ENCODE measurements at places on chromosomes 2 and 18.

DNA sequence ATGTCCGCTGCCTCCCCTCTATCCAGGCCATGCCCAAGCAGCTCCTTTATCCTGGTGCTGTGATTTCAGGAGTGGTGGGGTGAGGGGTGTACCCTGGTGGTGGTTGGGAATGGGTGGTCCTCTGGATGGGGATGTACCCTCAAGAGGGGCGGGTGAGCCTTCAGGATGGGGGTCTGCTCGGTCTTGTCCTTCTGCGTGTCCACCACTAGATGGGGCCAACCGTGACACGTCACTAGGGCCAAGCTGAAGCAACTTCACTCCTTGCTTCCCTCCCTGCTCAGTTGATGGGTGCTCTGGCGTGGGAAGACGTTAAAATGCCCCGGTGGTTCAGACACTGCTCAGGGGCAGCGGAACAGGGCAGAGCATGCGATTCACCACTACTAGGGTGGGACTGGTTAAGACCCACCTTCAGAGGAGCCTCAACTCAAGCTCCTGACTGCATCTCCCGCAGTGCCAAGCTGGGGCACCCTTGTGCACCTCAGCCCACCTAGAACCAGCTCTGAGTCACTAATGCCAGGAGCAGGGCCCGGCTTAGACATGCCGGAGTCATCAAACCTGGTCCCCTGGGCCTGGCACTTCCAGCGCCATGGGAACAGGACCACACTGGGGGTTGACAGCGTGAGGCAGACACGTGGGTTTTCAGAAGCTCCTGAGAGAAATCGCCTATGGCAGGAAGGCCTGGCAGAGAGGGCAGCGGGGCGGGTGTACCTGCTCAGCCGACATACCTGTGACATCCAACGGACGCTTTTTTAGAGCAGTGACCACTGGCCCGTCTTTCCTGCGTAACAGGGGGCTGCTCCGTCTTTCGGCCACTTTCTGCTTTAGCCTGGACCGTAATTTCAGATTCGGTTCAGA, 256.7 kb downstream of the HDAC4 start:
- no peak for DNase-seq

GRCh38 chr2:113148606-113149552, 21.5 kb downstream of the IL1RN start:
- DNase-seq, result no peak

DNA sequence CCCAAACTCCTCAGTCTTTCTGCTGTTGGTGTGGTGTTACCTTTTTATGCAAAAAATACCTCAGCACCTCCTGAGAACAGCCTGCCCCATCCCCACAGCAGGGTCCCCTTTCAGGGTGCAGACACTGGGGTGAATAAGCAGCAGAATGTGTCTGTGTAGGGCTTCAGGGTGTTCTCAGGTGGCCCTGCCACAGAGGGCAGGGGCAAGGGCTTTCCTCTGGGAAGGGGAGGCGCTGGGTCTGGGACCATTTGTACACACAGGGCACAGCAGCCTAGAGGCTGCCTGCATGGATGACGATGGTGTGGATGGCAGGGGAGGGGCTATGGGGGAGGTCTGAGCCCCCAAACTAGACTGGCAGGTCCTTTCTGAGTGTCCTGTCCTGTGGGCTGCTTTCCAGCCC, 2.6 kb downstream of the HAAO start:
- no peak for DNase-seq

- DNase-seq, result no peak
Observed at GRCh38 chr2:215654148-215654819, 218.4 kb upstream of the FN1 start.

DNA sequence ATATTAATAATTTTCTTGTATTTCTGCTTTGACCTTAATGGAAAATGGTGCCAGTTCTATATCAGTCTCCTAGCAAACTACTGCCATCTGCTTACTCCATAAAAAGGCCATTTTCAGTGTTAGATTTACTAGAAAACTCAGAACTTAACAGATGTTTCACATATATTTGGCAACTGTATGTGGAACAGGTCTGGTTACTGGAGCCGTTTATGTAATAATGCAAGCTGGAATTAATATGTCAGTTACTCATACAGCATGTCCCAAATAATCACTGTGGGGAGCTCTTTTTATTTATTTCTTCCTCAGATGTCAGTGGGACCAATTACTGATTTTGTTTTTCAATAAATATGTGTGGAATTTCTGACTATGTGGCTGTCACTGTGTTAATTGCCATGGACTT, 1247.6 kb downstream of the CNTNAP5 start:
- DNase-seq, result no peak

DNA sequence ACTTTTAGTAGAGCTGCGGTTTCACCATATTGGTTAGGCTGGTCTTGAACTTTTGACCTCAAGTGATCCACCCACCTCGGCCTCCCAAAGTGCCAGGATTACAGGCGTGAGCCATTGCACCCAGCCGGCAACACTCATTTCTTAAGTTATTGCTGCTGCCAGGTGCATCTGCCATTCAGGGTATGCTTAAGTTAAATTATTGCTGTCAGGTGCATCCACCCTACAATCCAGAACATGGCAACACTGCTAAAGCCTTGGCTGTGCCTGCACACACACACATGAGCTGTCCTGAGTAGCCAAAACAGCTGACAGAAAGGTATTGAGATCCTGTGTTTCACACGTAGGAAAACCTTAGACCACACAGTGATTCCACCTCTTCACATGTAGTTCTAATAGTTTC, 148.2 kb downstream of the FAM161A start:
- DNase-seq, result no peak

DNA sequence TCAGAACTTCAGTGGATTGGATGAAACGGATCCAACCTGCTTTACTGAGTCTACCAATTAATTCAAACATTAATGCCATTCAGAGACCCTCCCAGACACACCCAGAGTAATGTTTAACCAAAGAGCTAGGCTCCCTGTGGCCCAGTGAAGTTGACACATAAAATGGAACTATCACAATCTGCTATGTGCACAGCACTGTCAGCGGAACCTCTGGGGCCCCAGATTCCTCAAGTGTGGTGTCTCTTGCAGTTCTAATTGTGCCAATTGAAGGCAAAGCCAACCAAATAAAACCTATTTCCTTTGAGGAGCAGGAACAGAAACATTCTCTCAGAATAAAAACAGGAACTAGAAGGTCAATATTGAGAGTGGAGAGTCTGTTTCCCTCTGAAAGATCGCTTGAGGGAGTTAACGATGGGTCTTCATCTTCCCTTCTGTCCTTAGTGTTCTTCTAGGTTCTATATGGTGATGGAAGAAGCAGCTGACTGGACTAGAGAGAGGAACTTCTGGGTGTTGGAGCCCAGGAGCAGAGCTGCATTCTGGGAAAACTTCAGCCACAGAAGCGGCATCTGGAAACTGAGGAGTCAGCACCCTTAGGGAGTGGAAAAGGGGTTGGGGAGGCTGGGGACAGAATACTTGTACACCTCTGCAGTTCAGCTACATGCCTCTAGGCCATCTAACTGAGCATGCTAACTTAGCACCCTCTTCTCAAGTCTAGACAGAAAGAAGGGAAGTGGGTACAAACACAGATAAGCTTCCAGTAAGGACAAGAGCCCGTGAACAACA, 174.4 kb upstream of the FBXO11 start:
- DNase-seq, result no peak

GRCh38 chr2:203238292-203238703, 520 bp upstream of the CYP20A1 start:
- DNase-seq, result no peak

GRCh38 chr2:151611351-151611750, 122.9 kb downstream of the NEB start:
- no peak for DNase-seq

GRCh38 chr2:98170076-98170475, 83.1 kb downstream of the VWA3B start:
- no peak for DNase-seq

DNA sequence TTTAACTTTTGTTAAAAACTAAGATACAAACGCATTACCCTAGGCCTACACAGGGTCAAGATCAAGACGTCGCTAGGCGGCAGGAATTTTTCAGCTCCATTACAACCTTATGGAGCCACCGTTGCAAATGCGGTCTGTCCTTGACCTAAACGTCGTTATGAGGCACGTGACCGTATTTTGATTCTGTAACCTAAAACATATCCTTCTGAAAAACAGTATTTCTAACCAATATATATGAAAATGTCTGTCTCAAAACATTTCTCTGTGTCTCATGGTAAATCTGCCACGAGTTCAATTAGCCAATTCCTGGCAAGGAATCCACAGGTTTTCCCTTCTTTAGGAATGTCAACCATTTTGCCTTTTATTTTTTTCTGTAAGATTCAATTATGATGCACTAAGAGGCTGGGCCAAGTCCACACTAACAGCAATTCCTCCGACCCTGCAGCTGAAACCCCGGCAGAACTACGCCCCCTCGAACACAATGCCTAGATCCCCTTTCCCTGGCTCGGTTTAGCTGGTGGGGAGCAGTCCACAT, 1.7 kb downstream of the RTN4 start:
- DNase-seq, result no peak

GRCh38 chr18:36128530-36128870, 640 bp downstream of the SLC39A6 start:
- DNase-seq, result no peak

- no peak for DNase-seq
Observed at GRCh38 chr2:62306751-62307468, 111.0 kb downstream of the B3GNT2 start.

DNA sequence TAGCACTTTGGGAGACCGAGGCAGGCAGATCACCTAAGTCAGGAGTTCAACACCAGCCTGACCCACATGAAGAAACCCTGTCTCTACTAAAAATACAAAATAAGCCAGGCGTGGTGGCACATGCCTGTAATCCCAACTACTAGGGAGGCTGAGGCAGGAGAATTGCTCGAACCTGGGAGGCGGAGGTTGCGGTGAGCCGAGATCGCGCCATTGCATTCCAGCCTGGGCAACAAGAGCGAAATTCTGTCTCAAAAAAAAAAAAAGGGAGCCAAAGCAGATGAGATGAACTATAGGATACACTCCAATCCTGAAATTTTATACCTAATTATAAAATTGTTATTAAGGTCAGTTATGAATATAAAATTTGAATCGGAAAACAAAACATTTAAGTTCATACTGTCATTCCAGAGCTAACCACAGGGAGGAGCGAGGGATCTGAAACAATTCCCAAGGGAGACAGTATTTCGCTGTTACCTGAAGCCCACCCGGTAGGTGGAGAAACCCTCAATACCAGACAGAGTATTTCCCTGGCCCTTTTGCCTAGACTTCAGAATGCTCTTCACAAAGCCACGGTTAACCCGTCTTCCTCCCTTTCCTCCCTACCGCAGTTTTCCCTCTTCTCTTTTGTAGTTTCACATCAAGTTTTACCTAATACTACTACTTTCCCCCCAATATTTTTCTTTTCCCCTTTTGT, 1.4 kb downstream of the PPM1G start:
- DNase-seq, result no peak

DNA sequence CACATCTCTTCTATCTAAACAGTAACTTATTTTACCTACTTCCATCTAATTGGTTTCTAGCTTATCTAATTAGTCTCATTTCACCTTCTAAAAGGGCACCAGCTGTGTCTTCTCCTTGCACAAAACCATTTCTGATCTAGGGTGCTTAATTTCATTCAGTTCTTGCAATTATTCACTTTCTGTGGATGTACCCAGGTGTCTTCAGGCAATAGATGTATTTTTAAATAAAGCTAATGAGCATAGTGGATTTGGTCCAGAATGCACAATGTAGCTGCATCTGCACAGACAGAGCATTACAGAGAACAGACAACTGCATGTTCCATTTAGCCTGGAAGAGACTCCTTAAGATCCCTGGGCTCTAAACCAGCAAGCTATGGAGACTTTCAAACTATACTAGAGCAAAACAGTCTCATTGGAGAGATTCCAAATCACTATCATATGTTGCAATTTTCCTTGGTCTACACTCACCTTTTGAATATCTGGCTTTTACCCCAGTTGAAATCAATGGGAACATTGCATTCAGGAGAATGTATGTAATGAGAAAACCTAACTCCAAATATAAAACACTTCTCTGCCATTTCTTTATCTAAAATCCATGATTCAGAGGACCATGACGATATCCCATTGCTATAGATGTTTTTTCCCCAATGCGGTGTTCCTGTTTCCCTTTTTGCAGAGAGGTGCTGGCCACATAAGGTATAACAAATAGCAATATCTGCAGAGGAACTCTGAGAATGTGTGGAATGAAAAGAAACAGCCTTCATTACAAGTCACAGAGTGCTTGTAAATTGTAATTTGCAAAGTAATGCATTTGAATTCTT, 3.5 kb upstream of the RFX8 start:
- no peak for DNase-seq

DNA sequence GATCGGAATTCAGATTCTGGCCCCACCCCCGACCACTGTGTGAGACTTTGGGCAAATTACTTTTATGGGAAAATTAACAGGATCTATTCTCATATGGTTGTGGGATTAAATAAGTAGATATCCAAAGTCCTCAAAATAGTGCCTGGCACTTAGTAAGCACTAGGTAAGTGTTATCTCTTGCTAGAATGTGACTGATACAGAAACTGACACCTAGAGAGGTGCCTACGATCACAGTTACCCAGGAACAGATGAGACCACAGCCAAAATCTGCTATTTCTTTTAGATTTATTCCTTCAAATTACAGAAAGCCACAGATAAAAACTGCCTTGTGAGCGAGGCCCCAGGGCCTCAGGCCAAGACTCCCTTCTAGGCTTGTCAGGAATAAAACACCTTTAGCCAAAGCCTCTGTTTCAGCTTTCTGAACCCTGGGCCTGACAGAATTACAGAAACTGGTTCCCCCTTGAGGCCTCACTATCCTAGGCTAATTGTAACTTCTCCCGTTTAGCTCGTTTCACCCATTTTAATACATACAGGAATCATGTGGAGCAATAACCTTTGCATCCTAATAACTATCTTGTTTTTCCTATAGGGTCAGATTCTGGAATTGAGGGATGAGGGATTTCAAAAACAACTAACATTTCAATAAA, 22.3 kb upstream of the CHMP1B start:
- DNase-seq, result no peak

- DNase-seq, result no peak
Observed at GRCh38 chr2:46439582-46439981, 39.8 kb upstream of the TMEM247 start.

DNA sequence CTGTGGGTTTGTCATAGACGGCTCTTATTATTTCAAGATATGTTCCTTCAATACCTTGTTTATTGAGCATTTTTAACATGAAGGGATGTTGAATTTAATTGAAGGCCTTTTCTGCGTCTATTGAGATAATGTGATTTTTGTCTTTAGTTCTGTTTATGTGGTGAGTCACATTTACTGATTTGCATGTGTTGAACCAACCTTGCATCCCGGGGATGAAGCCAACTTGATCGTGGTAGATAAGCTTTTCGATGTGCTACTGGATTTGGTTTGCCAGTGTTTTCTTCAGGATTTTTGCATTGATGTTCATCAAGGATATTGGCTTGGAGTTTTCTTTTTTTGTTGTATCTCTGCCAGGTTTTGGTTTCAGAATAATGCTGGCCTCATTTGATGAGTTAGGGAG, 60.5 kb downstream of the GTF3C3 start:
- no peak for DNase-seq
